ENCODE measurements at places on chromosomes 13 and 19.

DNA sequence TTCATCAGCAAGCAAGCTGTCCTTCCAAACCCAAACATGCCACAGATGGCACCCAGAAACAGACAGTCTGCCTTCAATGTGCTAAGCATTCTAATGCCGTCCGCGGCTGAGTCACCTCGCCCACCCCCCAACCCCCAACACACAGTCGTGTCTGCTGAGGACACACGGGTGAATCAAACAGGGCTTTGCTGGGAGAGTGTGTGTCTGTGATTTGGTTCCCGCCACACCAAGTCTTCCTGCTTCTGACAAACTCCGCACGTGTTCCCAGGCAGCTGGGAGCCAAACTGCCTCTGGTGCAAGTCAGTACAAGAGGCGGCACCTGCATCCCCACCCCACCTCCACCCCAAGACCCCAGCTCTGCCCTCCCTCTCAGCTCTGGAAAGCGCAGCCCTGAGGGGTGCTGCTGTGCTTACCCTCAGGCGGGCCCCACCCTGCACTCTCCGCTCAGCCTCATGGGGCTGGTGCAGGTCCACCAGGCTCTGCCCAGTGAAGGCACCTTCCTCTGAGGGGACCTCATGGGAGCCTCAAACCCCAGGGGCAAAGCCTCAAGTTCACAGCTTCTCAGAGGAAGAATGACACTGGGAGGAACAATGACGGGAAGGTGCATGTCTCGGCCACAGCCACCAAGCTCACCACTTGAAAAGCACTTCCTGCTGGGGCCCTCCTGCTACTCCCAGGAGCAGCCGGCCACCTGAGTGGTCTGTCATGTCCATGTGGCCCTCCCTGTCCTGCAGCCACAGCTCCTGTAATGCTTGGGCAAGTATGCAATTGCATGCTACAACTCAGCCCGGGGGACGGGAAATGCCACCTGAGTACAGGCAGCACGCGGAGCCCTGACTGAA is 15.0 kb upstream of the SLC35E1 start:
- DNase-seq, result peak; percentile 30

- no peak for DNase-seq
Measured at GRCh38 chr13:113002206-113002912, 33.3 kb downstream of the MCF2L start.

- no peak for DNase-seq
Measured at GRCh38 chr13:98977568-98978265, at the start of gene DOCK9. Gene DOCK9 (minus strand): TSS chr13:98978064. CDS start chr13:98977909, 155 bp downstream.

DNA sequence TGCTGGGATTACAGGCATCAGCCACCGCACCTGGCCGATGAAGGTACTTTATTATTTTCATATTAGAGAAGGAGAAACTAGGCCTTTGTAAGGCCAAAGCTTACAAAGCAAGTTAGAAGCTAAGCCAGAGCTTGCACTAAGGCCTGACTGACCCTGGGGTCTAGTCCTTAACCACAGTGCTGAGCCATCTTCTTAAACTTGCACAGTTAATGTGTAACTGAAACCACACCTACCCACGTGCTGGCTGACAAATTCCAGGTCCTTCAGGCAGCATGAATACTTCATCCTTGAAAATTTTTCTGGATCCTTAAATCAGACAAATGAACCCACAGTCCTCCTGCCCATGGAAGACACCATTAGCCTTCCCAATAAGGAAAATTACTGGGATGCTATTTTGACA is 880.6 kb downstream of the UQCRFS1 start:
- DNase-seq, result no peak

- DNase-seq, result no peak
Measured at GRCh38 chr19:2266183-2266993, 10.2 kb upstream of the JSRP1 start.

DNA sequence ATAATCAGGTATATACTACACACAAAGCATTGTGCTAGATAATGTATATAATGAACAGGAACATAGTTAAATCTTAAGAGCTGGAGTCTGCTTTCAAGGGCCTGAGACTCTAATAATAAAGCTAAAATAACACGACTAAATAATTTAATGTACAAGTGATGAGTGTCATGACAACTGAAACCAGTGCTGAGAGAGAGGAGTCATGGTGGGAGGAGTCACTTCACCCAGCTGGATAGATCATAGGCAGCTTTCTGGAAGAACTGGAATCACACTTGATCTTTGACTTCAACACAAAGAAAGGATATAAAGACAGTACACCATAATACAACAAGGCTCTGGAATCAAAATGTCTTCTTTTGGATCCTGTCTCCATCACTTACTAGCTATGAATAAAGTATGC is 7.1 kb downstream of the RBM26 start:
- DNase-seq, result no peak

- no peak for DNase-seq
Measured at GRCh38 chr19:19074196-19074882, 10.5 kb downstream of the SLC25A42 start.

- peak; percentile 62 for DNase-seq
Measured at GRCh38 chr13:30422054-30422839, at the start of gene UBE2L5. Gene UBE2L5 (plus strand): TSS chr13:30422493. CDS start chr13:30427991, 5,498 bp downstream.

GRCh38 chr13:98155475-98156109 is 12.7 kb downstream of the FARP1 start:
- no peak for DNase-seq

- DNase-seq, result no peak
Measured at GRCh38 chr13:21031594-21032275, 29.7 kb downstream of the LATS2 start.

DNA sequence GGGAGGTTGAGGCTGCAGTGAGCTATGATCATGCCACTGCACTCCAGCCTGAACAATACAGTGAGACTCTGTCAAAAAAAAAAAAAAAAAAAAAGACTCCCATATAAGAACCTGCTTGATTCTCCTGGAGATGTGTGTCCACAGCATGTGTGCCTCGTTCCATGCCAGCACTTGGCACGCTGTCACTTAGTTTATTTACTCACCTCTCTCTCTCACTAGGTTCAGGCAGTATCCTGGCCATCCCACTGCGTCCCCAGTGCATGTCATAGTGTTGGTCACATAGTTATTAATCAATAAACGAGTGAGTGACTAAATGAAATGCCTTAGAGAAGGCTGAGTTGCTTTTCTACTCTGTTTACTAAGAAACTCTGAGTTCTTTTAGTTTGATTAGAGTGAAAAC is 79.1 kb upstream of the GPR12 start:
- DNase-seq, result no peak

- DNase-seq, result no peak
Measured at GRCh38 chr19:19410553-19411550, 5.4 kb downstream of the GATAD2A start.

GRCh38 chr19:45471931-45472562 is 4.3 kb downstream of the FOSB start:
- no peak for DNase-seq

DNA sequence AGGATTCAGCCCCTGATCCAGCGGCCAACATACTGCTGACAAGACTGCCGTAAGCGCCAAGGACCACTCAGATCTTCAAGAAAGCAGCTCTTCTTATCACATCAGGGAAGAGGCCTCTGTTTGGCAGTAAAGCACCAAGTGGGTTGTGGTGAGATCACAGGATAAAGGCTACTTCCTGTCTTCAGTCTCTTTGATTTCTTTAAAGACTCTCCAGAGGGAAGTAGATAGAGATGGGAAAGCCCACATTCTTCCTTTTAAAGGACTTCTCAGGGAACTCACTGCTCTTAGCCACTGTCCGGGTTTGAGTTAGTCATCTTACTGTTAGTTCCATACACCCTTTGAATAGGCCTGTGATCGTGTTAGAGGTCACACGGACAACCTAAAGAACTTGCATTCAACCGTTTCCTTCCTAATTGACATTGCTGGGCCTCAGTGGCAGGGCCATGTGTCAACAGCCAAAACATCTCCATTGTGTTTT is 47.2 kb upstream of the POMP start:
- no peak for DNase-seq

DNA sequence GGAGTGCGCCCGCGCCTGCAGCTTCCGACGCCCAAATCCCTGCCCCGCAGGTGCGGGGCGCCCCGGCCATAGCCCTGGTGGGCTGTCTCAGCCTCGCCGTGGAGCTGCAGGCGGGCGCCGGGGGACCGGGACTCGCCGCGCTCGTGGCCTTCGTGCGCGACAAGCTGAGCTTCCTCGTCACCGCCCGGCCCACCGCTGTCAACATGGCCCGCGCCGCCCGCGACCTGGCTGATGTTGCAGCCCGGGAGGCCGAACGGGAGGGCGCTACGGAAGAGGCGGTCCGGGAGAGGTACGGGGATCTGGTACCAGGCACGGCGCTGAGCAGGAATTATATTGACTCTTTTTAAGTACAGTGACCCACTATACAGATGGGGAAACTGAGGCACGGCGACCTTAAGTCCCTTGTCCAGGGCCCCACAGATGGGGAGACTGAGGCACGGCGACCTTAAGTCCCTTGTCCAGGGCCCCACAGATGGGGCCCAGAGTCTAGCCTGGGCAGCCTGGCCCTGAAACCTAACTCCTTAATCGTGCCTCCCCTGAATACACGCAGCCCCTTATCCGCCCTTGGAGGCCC is 586 bp downstream of the MRI1 start:
- no peak for DNase-seq

DNA sequence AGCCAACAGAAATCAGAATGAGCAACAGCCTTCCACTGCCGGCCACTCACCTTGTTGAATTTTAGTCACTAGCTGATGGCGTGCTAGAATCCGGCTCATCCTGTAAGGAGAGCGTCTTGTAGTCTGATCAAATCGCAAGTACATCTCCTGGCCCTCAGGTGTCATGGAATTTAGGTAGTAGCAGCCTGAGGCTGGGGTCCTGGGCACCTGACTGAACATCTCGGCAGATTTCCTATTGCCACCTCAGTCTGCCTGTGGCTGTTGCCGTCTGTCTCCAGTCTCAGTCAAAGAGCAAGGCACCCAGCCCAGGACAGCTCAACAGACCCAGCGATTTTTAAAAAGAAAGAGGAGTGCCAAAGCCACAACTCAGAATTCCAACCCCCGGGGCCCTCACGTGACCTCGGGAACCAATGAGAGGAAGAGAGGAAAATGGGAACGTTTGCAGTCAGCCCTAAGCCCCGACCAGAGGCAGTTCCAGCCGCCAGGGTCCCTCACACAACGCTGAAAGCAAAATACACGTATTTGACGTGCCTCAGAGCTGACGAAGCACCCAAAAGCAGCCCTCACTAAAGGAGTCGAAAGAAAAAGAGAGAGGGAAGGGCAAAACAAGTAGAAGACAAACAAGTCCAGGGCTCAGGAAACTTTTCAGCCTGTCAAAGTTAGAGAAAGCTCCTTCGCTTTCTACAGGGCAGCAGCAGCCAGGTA is at the start of gene STARD13:
Gene STARD13 (minus strand): TSS at position 336 of the 705 bp plus-strand sequence. CDS start 117 bp downstream, at position 219.
- DNase-seq, result no peak

GRCh38 chr13:112918746-112919145 is 50.3 kb upstream of the MCF2L start:
- no peak for DNase-seq

- DNase-seq, result no peak
Measured at GRCh38 chr19:33302974-33303790, 848 bp upstream of the CEBPA start.

GRCh38 chr13:91228940-91229339 is 118.5 kb upstream of the MIR17HG start:
- DNase-seq, result no peak

DNA sequence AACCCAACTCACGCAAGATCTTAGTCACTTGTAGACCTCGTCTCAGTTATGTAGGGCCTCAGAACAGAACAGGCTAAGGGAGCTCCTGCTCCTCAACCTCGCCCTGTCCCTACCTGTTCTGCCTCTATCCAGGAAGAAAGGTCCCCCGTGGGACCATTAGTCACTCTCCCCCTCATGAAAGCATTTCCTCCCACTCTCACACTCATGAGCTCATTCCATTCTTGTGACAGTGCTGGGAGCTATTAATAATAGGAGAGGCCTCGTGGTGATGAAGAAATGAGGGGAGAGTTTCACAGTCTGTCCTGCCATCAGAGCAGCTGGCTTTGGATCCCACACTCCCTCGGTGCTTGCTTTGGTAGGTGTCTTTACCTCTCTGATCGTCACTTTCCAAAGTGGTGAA is 10.2 kb downstream of the PPP2R1A start:
- no peak for DNase-seq

- DNase-seq, result no peak
Measured at GRCh38 chr13:74930402-74931165, 551.4 kb downstream of the TBC1D4 start.

DNA sequence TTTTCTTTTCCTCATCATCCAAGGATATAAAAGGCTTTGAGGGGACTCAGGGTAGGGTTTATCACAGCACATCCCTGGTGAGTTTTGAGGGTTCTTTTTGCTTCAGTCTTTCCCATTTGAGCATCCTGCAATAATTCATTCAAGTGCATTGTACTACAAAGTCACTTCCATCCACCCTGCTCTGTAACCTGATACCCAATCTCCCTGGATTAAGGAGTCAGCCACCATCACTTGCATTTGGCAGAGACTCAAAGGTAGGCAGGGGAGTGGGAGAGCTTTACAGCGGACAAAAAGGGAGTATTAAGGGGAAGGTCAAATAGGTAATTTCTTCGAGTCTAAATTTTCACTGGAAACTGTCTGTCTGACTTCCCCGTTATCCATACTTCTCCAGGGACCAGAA is 216.1 kb upstream of the TMTC4 start:
- DNase-seq, result no peak

- no peak for DNase-seq
Measured at GRCh38 chr19:16051254-16052025, 24.9 kb upstream of the TPM4 start.

- DNase-seq, result no peak
Measured at GRCh38 chr13:51663973-51664957, 80.0 kb downstream of the WDFY2 start.

GRCh38 chr19:28023064-28023463 is 1189.9 kb downstream of the UQCRFS1 start:
- no peak for DNase-seq

GRCh38 chr13:28297341-28297740 is 159.0 kb downstream of the PAN3 start:
- DNase-seq, result no peak

DNA sequence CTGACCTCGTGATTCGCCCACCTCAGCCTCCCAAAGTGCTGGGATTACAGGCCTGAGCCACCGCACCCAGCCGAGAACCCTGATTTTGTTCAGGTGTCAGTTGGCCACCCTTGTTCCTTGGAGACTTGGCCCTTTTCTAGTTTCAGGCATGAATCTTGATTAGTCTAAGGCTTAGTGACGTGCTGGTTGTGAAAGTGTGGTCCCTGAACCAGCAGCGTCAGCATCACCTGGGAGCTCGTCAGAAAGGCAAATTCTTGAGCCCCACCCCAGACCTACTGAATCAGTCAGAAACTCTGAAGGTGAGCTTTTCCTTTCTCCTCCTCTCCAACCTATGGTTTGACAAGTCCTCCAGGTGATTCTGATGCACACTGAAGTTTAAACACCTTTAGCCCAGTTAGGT is 35.2 kb downstream of the CACNG6 start:
- no peak for DNase-seq

GRCh38 chr19:45115809-45116615 is 23.0 kb downstream of the PPP1R37 start:
- no peak for DNase-seq

All from stimulated activated CD4-positive, alpha-beta T cell treated with anti-CD3 and anti-CD28 coated beads, Interleukin-1b, Interleukin-23, amount 100 ng/mL, for 24 hours (primary cell).